ENCODE measurements at places on chromosomes 6 and 20. TPM values are rescaled to one million over a fixed set of nuclear protein-coding genes. Genes with fewer than 3 reads are reported as not detected.

Gene RRAGD
- 2.7 TPM for total RNA-seq

Gene KHDC1L
- not detected for total RNA-seq

GRCh38 chr6:10613077-10613476, 81.3 kb downstream of the C6orf52 start:
- no peak overlapping the region for H3K4me3 ChIP-seq
- H3K4me1 ChIP-seq, result no peaks in the 10 kb centered on the region
- H3K36me3 ChIP-seq, result peaks cover 3% of the 10 kb centered on the region

GRCh38 chr20:56903858-56904257, 274.8 kb downstream of the TFAP2C start:
- H3K27ac ChIP-seq, result no peak overlapping the region
- no peaks in the 10 kb centered on the region for H3K4me1 ChIP-seq
- no peaks in the 10 kb centered on the region for H3K27me3 ChIP-seq
- no peak for DNase-seq
- H3K4me3 ChIP-seq, result no peak overlapping the region

- no peak for DNase-seq
- H3K4me1 ChIP-seq, result no peaks in the 10 kb centered on the region
- no peak overlapping the region for H3K27ac ChIP-seq
- H3K4me3 ChIP-seq, result no peak overlapping the region
These were observed 777.6 kb upstream of the HS3ST5 start for GRCh38 chr6:115120391-115120790.

DNA sequence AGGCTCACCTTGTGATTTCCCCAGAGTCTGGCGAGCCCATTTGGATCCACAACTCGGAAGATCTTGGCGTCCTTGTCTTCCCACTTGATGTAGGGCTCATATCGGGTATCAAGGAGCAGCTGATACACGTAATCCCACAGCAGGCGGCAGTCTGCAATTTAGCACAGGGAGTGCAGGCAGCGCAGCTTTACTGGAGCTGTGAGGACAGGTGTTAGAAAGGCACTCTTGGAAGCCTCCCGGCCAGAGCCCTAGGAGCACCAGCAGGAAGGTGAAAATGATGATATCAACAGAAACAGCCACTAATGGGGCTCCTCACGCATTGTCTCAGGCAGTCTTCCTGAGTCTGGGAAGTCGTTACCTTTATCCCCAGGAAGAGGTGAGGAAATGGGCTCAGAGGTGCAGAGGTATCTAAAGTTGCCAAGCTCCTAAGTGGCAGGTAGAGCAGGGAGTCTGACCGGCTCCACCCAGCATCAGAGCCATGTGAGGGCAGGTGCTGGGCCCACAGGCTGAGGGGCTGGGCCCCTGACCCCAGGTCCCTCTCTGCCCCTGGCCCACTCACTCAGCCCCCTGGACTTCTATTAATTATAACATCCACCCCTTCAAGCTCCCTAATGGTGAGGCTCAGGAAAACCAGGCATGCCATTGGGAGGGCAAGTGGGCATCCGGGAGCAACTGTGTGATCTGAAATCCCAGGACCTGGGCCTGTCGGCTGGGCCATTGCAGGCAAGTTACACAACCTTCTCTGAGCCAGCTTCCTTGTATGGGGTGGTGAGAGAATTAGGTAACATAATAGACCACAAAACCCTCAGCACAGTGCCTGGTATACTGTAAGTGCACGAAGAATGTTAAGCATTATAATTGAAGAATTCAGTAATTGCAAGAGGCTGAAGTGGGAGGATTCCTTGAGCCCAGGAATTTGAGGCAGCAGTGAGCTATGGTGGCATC, 18.3 kb downstream of the ETV7 start:
- H3K36me3 ChIP-seq, result no peaks in the 10 kb centered on the region
- H3K4me1 ChIP-seq, result peaks cover 24% of the 10 kb centered on the region
- no peak for DNase-seq
- no peaks in the 10 kb centered on the region for H3K27me3 ChIP-seq

DNA sequence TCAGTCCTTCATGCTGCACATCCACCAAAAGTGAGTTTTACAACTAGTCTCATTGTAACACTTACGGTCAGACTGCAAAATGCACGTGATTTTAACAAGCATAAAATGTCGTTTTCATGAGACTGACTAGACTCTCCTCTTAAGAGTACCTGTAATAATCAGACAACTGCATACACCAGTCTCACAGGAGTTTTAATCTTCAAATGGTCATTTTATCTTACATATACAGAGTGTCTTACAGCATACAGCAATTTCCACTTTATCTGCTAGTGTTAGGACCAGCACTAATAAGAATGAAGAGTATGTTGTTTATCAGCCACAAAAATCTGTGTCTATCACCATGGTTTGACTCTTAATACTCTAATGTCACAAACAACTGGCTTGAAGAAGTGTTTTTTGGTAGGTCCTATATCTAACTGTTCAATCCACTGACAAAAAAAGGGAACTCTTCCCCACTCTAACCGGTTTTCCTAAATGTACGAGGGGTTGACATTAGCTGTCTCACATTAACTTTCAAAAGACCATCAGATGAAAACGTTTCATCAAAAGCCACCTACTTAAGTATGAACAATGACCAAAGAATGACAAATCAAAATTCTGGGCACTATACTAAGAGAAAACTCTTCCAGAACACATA, 1.5 kb upstream of the ASF1A start:
- no peaks in the 10 kb centered on the region for H3K27me3 ChIP-seq
- H3K36me3 ChIP-seq, result no peaks in the 10 kb centered on the region
- H3K4me1 ChIP-seq, result peaks cover 34% of the 10 kb centered on the region
- H3K4me3 ChIP-seq, result peak overlapping the region; percentile 86
- peak; percentile 29 for DNase-seq

GRCh38 chr6:53696341-53696740, 30.8 kb upstream of the KLHL31 start:
- no peaks in the 10 kb centered on the region for H3K36me3 ChIP-seq
- H3K27me3 ChIP-seq, result no peaks in the 10 kb centered on the region
- DNase-seq, result no peak
- no peak overlapping the region for H3K4me3 ChIP-seq

GRCh38 chr6:135300576-135300975, 119.5 kb downstream of the MYB start:
- no peaks in the 10 kb centered on the region for H3K4me1 ChIP-seq
- no peak overlapping the region for H3K4me3 ChIP-seq
- H3K27ac ChIP-seq, result no peak overlapping the region

Gene PRKN
- 6.2 TPM for total RNA-seq

DNA sequence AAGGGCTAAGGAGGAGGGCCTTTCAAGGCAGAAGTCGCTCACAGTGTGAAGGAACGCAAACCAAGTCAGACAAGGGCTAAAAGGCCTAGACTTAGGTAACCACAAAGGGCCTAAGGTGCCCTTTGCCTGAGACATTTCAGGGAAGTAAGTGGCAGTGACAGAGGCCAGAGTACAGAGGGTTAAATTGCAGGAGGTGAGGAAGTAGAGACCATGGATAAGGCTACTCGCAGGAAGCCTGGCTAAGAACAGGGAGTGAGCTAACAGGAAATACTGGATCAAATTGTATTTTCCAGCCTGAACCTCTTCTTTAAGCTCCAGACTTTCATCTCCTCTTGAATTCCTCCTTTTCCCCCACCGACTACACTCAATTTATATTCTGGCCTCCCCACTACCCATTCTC, 16.6 kb downstream of the ZHX3 start:
- no peaks in the 10 kb centered on the region for H3K27me3 ChIP-seq
- no peaks in the 10 kb centered on the region for H3K36me3 ChIP-seq
- H3K4me1 ChIP-seq, result peaks cover 8% of the 10 kb centered on the region
- no peak overlapping the region for H3K27ac ChIP-seq
- no peak overlapping the region for H3K4me3 ChIP-seq

GRCh38 chr6:1917626-1918371, 308.1 kb downstream of the FOXC1 start:
- H3K4me1 ChIP-seq, result no peaks in the 10 kb centered on the region
- no peak overlapping the region for H3K4me3 ChIP-seq
- H3K36me3 ChIP-seq, result no peaks in the 10 kb centered on the region
- H3K27me3 ChIP-seq, result no peaks in the 10 kb centered on the region
- H3K27ac ChIP-seq, result no peak overlapping the region

DNA sequence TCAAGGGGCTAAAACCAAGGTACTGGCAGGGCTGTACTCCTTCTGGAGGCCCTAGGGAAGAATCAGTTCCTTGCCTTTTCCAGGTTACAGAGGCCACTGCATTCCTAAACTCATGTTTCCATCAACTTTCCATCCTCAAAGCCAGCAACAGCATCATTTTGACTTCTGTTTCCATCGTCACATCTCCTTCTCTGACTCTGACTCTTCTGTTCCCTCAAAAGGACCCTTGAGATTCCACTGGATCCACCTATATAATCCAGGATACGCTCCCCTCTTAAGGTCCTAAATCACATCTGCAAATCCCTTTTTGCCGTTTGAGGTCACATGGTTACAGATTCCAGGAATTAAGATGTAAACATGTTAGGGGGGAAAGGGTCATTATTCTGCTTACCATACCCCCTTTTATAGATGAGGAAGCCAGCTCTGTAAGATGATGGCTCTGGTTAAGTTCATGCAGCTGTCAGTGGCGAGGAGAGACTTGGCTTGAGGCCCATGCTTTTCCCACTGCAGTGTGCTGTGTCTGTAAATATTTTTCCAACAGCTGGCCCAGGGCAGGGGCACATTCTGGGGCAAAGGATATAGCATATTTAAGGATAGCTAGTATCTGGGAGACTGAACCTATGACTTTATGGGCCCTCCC, 114.6 kb downstream of the TNFRSF21 start:
- no peaks in the 10 kb centered on the region for H3K36me3 ChIP-seq
- no peaks in the 10 kb centered on the region for H3K27me3 ChIP-seq
- no peak for DNase-seq
- no peaks in the 10 kb centered on the region for H3K4me1 ChIP-seq

- no peak for DNase-seq
- H3K27me3 ChIP-seq, result no peaks in the 10 kb centered on the region
- H3K27ac ChIP-seq, result no peak overlapping the region
- peaks cover 3% of the 10 kb centered on the region for H3K4me1 ChIP-seq
- no peak overlapping the region for H3K4me3 ChIP-seq
These were observed 8.8 kb downstream of the BIRC7 start for GRCh38 chr20:63244468-63244867.

Gene RNF144B
- 17.0 TPM for total RNA-seq

GRCh38 chr6:118371955-118372354, 176.1 kb upstream of the PLN start:
- DNase-seq, result no peak
- no peaks in the 10 kb centered on the region for H3K36me3 ChIP-seq
- H3K4me3 ChIP-seq, result no peak overlapping the region
- no peaks in the 10 kb centered on the region for H3K4me1 ChIP-seq
- no peak overlapping the region for H3K27ac ChIP-seq
- no peaks in the 10 kb centered on the region for H3K27me3 ChIP-seq

DNA sequence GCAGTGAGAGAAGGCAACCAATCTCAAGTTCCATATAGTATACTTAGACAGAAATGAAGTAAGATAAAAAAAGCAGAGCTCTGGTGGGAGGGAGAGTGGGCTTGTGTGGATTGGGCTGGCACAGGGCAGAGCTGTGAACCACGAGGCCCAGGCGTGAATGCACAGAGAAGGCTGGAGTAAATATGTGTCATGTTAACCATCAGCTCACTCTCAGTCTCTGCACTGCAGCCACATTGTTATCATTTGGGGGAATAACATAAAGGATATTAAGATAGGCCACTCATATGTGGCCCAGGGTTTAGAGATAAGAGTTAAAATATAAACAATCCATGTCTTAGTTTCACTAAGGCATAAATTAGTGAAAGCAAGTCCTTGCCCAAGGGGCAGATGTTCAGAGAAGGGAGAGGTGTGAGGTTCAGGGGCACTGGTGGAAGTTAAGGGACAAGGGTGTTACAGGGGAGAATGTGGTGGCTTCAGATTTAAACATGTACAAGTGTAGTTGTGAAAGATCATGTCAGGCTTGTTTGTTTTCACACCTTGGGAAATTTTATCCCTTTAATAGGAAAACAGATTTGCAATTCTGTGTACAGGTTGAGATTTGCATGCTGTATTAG, 14.4 kb downstream of the GMPR start:
- no peak for DNase-seq
- no peak overlapping the region for H3K27ac ChIP-seq
- no peaks in the 10 kb centered on the region for H3K4me1 ChIP-seq
- no peaks in the 10 kb centered on the region for H3K36me3 ChIP-seq

DNA sequence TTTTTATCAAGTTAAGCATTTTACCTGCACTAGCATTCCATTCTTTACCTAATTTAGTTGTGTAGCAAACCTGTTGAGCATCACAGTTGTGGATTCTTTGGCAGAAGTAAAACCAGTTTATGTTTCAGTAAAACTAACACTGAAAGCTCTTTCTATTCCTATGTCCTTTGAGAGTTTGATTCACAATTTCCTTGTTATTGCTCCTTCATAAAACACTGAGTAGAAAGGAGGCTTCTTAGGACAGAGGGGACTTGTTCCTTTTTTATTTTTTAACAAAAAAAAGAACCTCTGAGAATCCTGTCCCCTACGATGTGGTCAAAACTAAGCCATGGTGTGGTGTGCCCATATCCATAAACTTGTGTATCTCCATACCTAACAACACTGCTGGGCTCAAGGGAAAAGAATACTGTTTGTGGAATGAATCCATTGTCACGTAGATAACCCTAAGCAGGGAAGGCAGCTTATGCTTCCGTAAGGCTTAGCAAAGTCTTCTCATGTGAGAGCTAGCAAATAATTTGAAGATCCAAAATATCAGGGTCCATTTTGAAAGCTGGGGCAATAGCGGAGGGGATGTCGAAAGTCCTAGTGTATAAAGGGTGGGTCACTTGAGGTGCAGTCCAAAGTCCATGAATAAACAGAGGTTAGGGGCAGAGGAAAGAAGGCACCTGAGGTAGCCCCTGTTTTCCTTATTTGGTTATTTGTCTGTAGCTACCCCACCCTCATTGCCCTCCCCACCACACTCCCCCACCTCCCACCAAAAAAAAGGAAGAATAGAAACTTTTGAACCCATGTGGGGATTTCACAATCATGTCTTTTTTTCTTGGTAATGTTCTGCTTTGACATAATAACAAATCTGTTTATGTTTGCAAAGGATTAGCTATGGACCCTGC, 71.0 kb downstream of the PLAGL1 start:
- no peak overlapping the region for H3K4me3 ChIP-seq
- no peak for DNase-seq
- H3K27ac ChIP-seq, result no peak overlapping the region
- no peaks in the 10 kb centered on the region for H3K27me3 ChIP-seq

DNA sequence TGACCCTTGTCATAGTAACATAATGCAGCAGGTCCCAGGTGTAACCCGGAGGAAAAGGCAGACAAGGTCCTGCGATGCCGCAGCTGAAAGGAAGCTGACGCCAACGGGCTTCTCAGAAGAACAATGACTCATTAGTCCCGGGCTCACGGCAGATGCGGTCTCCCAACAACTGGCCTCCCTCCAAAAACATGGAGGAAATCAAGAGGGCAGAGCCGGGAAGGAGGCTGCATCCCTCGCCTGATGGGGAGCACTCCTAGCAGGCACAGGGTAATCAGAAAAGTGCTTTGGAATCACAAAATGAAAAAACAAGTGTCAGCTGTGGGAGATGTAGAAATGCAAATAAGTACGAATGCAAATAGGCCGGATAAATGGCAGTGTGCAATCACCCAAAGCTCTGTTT, 165.2 kb upstream of the AGPAT4 start:
- no peak overlapping the region for H3K4me3 ChIP-seq
- no peak overlapping the region for H3K27ac ChIP-seq
- no peak for DNase-seq
- no peaks in the 10 kb centered on the region for H3K27me3 ChIP-seq
- H3K36me3 ChIP-seq, result no peaks in the 10 kb centered on the region

Gene TGM3
- total RNA-seq, result not detected

- no peak overlapping the region for H3K27ac ChIP-seq
- peaks cover 9% of the 10 kb centered on the region for H3K36me3 ChIP-seq
- no peak for DNase-seq
- no peaks in the 10 kb centered on the region for H3K4me1 ChIP-seq
These were observed 29.1 kb upstream of the ZC3H12D start for GRCh38 chr6:149513915-149514314.

Gene GJA10
- not detected for total RNA-seq

Measured in B cell (primary cell).